ENCODE measurements at places on chromosomes 1 and 21.
A peak's percentile ranks its signal among the peaks of the same experiment; 100 is the strongest.

DNA sequence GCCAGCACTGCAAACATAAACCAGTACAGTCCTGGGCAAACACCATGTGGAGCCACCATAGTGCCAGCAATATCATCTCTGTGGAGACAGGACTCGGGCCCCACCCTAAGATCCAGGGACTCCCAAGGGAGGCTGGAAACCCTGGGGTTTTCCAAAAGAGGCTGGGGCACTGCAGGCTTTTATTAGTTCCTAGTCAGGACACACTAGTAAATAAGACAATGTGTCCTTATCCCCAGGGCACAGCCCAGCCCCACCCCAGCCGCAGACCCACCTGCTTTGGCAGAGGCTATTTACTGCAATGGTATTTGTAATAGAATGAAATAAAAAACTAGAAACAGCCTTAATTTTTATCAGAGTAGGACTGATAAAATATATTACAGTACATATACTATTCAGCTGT, 486 bp upstream of the GJB3 start:
- DNase-seq, result no peak

- no peak for DNase-seq
Measured at GRCh38 chr21:44755227-44755626, 43.9 kb upstream of the TSPEAR start.

DNA sequence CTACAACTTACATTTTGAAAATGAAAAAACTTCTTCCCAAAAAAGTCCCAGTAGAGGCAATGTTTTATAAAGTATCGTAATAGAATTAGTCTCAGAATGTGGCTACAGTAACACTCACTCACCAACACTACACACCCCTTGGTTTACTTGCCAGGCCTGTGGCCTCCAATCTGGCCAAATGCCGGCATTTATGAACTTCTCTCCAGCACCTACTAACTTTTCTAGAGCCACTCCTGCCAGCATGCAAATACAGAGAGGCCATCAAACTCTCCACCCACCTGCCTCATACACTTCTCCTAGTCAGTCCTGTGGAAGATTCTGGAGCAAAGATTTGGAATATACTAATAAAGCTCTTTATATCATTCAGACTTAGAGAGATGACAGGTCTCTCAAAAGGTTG, 32.3 kb downstream of the STPG1 start:
- no peak for DNase-seq

GRCh38 chr1:64476251-64476952, 6.5 kb downstream of the CACHD1 start:
- peak; percentile 88 for DNase-seq

GRCh38 chr21:36319767-36320420, at the start of gene MORC3:
Gene MORC3, plus strand, starts transcription at chr21:36320197. Its CDS starts 68 bp downstream, at chr21:36320265.
- DNase-seq, result peak; percentile 99

- no peak for DNase-seq
Measured at GRCh38 chr1:182413486-182413885, 13.0 kb upstream of the TEDDM1 start.

DNA sequence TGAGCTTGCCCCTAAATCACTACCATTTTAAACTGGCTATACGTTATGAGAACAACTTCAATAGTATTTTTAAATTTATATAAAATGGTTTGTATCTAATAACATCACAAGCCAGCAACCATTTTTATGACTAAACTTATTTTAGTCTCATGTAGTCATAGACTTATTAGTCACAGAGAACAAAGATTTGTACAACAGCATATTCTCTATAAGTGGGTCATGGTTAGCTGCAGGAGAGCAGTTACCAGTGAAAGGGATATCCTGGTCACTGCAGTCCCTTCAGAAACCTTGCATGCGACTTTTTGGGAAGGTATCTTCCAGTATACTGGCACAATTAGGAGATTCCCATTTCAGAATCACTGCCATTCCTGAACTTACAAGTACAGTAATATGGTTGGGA, 90.0 kb downstream of the HFM1 start:
- DNase-seq, result no peak

- DNase-seq, result no peak
Measured at GRCh38 chr1:106226550-106226949, 829.9 kb upstream of the PRMT6 start.

GRCh38 chr1:33918368-33918767, 54.5 kb downstream of the HMGB4 start:
- peak; percentile 42 for DNase-seq

DNA sequence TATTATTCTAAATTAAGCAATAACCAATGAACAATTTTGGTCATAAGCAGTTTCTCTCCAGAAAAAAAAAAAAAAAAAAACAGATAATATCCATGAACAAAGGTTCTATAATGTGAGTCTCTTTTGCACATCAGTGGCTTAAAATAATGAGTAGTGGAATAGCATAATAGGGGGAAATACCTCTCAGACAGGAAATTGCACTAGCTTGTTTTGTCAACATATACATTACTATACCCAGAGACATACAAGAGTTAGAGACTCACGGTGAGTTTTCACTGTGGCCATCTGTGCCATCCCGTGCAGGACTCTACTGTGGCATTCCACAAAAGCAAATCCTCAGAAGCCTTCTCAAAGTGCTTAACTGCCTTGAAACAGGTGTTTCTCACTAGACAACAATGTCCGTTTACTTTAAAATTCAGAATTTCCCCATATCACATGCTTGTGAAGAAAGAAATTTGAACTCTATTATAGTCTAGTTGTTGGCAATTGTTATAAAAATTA, 697.9 kb downstream of the USP25 start:
- no peak for DNase-seq

GRCh38 chr1:94634977-94635416, 93.4 kb upstream of the F3 start:
- DNase-seq, result no peak

GRCh38 chr1:186780076-186780475, 48.7 kb upstream of the PLA2G4A start:
- no peak for DNase-seq

DNA sequence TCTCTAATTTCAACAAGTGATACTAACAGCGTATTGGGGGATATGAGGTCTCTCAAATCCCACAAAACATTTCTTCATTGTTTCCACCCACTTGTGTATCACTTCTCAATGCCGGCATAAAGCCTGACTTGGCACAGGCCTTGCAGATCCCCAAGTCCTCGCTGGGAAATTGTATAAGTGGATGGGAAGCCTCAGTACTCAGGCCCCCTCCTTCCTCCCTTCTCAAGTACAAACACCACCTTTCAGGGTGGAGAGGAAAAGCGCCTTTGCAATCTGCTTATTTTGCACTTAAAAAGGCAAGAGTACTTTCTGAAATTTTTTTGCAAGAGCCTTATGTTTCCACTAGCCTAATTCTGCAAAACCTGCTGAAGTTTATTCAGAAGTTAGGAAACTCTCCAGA, 25.8 kb upstream of the KLHDC8A start:
- no peak for DNase-seq

DNA sequence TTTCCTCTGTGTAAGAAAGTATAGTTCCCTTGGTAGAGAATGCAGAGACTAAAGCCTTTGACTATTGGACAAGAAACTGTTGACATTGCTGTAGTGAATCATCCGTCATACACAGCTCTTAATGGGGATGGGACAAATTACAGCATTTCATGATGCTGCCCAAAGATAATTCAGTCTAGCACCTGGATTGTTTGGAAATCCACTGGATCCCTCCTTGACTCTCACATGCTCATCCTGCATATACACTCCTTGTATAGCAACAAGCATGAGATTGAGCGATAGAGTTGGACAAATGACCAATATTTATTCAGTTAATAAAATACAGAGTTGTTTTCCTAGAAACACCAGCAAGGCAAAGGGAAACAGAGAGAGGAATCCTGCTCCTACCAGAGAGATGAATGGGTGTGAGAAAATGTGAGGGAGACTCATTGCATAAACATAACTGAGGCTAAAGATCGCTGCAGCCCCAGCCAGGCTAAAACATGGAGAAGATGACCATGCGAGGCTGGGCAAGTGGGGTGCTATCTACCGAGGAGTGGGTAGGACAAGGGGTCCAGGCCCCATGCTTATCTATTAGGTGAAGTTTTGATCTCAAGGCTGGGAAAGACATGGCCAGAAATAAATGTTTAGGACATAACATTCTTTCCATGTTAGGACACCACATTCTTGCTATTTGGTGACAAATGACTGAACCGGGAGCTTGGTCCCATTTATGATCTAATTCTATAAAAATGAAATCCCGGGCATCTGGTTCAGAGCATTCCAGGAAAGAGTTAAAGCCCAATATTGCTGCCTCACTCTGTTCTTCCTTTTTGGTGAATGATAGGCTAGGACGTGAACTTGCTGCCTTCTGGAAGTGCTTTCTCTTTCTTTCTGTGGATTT, 153.2 kb downstream of the TGFB2 start:
- peak; percentile 63 for DNase-seq

- no peak for DNase-seq
Measured at GRCh38 chr1:176222196-176222595, 15.1 kb upstream of the COP1 start.

DNA sequence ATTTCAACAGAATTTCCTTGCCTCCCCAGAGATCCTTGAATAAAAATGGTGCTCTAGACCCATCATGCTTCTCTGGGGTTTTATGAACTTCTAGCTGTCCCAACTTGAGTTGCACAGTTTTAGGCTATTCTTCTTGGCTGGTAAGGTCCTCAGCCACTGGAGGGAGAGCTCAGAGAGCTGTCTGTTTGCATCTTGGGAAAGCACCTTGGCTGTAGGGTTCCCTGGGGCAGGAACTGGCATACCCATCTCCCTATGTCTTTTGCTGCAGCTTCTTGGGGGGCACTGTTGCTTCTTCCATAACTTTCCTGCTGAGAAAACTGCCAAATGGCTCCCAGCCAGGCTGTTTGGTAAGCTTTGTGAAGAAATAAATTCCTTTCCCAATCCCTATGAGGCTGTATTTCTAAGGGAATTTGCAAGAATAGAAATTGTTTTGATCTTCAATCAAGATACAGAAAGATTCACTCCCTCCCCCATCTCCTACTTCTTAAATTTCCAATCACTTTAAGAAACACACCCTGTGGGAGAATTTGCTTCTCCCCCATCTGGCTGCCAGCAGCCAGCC, 8.2 kb upstream of the FMOD start:
- DNase-seq, result peak; percentile 71

DNA sequence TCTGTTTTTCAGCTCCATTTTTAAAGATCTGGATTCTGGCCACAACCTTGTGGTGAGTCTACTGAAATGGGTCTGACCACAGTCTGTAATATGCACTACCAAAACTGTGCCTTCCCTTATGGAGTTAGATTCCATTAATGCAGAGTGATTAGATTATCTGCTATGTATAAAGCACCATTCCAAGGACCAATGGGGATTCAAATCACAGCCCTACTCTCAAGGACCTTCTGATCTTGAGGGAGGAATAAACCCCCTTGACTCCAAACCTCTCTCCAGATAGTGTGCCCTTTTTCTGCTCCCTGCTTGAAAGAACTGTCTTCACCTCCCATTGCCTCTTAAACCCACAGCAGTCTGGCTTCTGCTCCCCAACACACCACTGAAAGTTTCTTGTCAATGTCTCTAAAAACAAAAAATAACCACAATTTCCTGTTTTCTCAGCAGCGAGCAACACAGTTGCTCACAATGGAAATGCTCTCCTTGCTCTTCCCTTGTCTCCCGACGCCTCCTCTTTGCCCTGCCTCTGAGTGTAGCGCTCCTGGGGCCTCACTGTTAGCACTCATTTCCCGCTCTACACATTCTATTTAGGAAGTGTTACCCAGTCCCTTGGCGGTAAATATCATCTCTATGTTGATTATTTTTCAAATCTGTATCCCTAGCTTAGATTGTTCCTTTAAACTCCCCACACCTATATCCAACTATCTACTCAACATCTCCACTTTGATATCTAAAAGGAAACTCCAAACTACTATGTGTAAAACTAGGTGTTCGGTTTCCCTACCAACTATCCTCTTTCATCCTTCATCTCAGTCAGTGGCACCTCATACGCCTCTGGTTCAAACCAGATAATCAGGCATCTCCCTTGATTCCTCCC, 13.6 kb downstream of the PCNX2 start:
- peak; percentile 49 for DNase-seq

DNA sequence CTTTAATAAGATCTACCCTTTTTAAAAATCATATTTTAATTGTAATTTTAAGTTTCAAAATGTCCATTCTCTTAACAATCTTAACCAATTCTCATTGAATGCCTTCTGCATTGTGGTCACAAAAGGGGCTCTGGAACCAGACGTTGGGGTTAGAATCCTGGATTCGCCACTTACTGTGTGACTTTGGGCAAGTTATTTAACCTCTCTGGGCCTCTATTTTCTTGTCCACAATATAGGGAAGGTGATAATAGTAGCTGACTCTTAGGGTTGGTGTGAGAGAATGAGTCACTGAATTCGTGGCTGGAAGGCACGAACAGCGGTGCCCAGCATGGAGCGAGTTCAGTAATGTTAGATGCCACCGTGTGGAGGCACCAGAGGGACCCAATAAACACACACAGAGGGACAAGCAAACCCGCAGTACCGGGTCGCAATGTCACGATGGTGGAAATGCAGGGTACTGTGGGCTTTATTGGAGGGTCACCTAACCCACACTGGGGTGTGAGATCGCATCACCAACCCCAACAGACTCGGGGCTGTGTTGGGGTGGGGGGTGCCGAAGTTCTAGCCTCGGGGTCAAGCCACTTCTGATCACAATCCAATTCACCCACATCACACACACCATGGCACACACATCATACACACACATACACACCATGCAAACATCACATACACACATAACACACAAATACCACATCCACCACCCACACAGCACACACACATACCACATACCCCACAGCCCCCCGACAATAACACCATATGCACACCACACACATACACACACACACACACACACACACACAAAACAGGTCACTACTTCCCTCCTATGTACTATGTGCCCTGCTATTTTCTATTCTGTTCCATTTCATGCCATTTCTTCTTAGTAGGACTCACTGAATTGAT, 27.0 kb upstream of the IFNAR2 start:
- no peak for DNase-seq

DNA sequence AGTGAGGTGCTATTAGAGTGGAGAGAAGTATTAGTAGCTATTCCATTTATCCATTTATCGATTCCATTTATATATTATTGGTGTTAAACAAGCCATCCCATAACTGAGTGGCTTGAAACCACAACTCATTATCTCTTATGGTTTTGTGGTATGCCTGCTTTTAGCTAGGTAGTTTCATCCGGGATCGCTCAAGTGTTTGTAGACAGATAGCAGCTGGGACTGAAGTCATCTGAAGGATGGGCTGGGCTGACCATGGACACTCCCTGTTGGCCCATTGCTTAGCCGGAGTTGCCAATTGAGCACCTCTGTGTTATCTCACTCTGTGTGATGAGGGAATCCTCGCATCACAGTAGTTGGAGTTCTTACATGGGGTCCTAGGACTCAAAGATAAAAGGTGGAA, 622.5 kb downstream of the PLA2G4A start:
- no peak for DNase-seq

DNA sequence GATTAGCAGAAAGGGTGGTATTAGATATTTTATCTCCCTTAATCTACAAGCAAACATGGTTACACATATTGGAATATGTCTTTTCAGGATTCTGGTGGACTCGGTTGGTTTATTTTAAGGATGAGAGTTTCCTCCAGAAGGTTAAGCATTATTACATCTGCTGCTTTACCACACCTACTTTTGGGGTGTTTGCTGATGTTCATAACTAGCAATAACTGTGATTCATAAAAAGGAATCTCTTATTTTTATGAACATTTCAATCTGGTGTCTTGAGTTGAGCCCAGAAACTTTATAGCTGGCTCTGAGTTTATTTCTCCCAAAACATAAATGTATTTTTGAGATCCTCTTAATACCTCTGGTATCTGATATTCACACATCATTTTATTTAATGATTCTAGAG, 82.7 kb downstream of the LRRC8D start:
- no peak for DNase-seq

GRCh38 chr1:227429447-227430359, 111.4 kb upstream of the CDC42BPA start:
- peak; percentile 78 for DNase-seq

GRCh38 chr1:151401125-151401788, 1.9 kb downstream of the PSMB4 start:
- peak; percentile 17 for DNase-seq
